ENCODE measurements at places on chromosomes 3 and 15. TPM values are rescaled to one million over a fixed set of nuclear protein-coding genes. Genes with fewer than 3 reads are reported as not detected.

MUC20 gene
- total RNA-seq = 0.26 TPM

DNA sequence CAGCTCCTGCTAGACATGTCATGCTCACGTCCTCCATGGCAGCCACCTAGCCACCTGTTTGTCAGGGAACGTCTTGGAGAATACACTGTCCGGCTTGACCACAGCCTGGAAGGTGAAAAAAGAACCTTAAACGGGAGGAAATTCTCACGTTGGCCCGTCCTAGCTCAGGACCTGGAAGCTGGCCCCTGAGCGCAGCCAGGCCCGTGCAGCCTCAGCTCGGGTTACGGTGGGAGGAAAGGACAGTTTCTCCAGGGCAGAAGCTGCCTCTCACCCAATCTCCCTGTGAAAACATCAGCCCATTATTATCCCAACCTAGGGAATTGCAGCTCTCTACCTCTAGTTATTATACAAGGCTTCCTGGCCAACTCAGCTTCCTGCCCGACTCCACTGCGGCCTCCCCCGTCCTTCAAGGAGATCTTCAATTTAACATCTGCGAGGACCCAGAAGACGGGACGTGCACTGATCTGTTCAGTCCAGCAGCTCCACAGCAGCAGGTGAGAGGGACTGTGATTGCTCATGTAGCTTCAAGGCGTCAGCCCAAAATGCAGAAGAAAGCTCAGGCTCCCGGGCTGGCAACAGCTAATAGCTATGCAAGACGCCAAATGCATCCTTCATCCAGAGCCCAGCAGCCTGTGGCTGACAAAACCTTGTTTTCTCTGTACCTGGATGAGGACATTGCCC is 84.7 kb downstream of the ADAMTS17 start:
- DNase-seq = no peak

NPAP1 gene
- not detected for total RNA-seq

DNA sequence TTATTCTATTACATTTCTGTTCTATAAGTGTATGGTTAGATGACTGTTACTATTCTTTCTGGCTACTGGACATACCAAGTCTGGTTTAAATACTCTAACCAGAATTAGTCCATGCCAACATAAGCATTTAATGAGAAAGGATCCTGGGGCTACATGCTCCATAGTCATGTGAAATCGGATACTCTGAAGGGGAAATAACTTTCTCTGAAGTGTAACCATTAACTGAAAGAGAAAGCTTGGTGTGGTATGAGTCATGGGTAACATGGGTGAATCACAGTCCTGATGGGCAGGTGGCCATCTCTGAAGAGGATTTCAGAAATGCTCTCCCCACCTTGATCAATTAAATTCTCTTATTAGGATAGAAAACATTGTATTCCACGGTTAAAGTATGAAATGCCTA is 69.4 kb downstream of the FHIT start:
- DNase-seq = peak; percentile 10

DNA sequence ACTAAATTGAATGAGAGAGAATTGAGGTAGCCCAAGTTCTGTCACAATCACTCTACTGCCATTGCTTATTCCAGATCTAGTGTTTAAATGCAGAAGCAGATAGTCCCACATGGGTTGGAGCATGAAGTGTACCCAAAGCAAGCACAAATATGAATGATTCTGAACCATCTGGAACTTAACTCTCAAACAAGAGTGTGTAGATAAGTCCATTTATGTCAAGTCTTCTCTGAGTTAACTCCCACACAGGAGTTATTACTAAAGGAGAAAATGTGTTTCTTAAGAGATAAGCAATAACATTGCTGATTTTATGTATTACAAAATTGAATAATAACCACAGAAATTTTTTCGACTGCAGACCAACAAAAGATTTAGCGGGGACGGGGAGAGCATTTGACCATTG is 33.6 kb downstream of the PAQR9 start:
- no peak for DNase-seq

DNA sequence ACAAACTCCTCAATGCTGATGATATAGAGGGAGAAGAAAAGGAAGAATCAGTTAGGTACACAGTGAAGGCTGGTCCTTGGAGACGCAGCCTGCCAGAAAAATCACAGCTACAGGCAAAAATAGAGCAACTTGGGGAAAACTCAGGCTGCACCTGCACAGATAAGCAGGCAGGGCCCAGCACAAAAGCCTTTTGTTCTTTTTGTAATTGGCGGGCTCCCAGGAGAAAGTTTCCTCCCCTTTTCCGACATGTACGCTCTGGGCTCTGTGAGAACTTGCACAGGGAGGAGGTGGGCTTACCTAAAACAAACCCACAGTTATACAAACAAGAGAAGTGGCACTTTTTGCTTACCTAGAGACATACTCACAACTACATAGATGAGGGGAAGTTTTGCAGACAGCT is 813.4 kb upstream of the EPHA6 start:
- no peak for DNase-seq

SHC4 gene
- 4.1 TPM for total RNA-seq

PLEKHO2 gene
- total RNA-seq = 6.8 TPM

GRCh38 chr15:40105517-40106202 is 3.0 kb downstream of the BMF start:
- DNase-seq = peak; percentile 49

GOLGA8K gene
- total RNA-seq = 0.56 TPM

GRCh38 chr3:122944671-122945161 is 82.8 kb downstream of the SEMA5B start:
- no peak for DNase-seq

CELSR3 gene
- 18.6 TPM for total RNA-seq

GRCh38 chr3:180433152-180433551 is 168.8 kb upstream of the TTC14 start:
- DNase-seq = no peak

DNA sequence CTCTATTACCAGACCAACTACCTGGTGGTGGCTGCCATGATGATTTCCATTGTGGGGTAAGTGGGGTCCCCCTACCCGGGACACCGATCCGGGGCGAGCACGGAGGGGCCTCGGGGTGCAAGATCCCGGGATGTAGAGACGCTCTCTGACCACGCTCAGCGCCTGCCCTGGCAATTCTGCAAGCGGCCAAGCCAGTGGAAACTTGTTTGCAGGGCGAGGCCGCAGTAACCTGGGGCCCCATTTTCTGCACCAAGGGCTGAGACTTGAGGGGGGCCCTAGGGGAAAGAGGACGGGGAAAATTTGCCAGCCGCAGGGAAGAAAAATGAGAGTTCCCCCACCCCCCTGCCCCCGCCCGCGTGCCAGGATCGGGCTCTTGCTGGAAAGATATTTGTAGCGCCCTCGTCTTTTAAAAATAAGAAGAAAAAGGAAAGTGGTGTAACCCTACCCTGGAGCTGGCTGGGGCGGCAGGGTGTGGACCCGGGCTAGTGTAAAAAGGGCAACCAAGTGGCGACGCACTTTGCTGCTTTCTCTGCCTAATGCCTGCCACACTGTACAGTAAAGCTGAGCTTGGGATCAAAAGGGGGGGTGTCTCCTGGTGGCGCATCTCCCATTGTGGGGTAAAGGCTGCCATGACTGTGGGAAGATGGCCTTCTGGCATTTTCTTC is 563 bp downstream of the ARL6IP5 start:
- DNase-seq = peak; percentile 42

OR5H1 gene
- not detected for total RNA-seq

- no peak for DNase-seq
These were observed 35.9 kb downstream of the EOGT start for GRCh38 chr3:68977486-68978167.

MFGE8 gene
- 37.8 TPM for total RNA-seq

DNA sequence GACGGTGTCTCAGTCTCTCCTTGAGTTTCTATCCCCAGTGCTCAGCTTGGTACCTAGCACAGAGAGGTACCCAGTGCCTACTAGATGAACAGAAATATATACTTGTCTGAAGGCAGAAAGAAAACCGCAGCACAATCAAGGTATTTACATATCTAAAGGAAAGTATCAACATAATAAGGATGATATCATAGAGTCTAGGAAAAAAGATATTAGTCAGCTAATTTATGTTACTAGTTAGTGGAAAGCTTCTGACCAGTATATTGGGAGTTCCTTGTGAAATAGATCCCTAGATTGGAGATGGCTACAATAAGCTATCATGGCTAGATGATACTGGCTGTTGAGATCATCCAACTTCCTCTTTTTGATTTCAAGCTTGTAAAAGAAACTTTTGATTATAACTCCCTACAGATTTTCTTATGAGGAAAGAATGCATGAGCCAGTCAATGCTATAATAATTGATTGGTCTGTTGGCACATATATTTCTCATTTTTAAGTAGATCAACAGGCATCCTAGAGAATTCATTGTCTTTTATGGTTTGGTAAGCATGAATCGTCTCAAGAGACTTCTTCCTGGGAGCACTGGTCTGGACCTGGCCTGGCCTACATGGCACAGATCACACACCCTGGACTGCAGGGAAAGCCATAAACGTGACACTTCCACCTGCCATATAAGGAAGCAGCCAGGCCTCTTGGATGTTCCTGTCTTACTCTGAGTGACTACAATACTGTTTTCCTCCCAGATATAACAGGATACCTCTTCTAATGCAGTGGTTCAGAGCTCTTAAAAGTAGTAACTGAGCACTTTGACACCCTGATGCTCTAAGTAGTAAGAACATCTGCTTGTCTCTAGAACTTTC is 60.7 kb downstream of the IMPG2 start:
- DNase-seq = no peak

DNA sequence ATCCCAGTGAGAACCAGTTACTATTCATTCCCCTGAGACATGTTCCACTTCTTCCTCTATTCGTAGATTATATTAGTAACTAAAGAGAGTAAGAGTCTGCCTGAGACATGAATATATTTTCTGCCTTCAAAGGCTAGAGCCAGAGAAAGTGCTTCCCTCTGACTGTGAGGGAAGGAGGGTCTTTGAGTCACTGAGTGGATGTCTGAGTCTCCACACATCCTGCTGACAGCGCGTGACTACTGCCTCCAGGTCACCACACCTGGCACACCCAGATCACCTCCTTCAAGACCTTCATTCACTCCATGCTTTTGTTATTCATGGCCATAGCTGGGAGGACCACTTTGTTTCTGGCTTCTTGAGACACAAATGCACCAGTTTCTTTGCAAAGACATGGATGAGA is 135.6 kb downstream of the SOX2 start:
- no peak for DNase-seq

CELF6 gene
- 0.16 TPM for total RNA-seq

- DNase-seq = no peak
These were observed 69.1 kb downstream of the HERC2 start for GRCh38 chr15:28252831-28253230.

FURIN gene
- total RNA-seq = 76.9 TPM

GRCh38 chr3:126526668-126527005 is 2.7 kb downstream of the CHST13 start:
- no peak for DNase-seq

POLQ gene
- 20.1 TPM for total RNA-seq

DNA sequence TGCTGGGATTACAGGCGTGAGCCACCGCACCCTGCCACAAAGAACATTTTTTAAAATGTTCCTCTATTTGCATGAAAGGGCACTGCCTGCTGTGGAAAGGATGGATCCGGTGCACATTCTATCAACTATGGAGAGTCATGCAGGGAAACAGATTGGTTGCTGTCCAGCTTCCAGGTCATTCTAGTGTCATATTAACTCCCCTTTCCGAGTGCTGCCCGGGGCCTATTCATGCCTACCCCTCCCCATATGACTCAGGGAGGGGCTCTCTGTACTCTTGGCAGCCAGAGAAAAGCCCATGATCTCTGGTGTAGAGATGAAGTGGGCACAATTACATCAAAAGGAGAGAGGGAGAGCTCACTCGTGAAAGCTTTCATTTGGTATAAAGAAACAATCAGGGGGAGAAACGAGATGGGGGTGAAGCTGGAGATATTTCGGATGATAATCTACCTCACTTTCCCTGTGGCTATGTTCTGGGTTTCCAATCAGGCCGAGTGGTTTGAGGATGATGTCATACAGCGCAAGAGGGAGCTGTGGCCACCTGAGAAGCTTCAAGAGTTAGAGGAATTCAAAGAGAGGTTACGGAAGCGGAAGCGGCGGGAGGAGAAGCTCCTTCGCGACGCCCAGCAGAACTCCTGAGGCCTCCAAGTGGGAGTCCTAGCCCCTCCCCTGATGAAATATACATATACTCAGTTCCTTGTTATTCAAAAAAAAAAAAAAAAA is 16.1 kb upstream of the AHSG start:
- DNase-seq = no peak

DNA sequence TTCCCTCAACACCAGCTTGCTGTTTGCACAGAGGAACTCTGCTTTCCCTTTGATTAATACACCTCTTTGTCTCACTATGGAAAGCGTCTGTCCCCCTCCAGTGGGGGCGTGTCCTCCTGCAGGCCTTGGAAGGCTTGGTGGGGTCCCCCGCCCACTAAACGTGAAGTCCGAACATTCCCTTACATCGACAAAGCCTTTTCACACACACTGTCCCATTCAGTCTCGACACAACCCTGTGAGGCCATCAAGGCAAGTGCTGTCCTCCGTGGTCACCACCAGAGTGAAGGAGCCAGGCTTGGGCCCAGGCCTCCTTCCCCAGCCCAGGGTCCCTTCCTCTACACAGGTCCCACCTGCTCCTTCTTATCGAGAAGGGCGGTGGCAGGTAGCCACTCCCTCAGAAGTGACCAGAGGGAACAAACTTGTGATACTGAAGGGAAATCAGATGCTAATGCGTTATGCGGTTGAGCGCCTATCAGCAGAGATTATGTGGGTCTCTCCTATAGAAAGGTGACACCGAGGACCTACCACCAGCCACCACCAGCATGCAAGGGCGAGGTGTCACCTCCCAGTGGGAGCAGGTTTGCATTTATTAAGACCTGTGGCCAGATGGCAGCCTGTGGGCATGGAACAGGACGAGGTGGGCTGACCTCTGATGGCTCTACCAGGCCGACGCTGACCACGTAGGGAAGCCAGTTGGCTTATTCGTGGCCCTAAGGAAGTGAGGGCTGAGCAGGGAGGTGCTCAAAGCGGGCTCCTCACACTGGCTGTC is 6.6 kb downstream of the NRROS start:
- no peak for DNase-seq

DNA sequence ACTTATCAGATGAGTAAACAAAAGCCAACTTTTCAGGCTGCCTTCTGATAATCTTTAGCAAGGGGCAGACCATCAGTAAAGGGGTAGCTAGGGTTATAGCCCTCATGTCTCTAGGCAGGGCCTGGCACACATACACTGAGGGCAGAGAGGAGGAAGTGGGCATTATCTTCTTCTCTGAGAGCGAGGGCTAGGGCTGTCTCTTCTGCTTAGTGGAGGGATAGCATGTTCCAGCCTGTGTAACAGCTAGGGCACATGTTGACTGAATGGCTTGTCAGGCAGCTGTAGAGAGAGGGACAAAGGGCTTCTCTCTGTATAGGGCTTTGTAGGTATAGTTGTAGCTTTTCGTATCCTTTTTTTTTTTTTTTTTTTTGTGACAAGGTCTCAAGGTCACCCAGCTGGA is 17.8 kb downstream of the CRTC3 start:
- DNase-seq = no peak
